ENCODE measurements at places on chromosomes 1 and 21.

DNA sequence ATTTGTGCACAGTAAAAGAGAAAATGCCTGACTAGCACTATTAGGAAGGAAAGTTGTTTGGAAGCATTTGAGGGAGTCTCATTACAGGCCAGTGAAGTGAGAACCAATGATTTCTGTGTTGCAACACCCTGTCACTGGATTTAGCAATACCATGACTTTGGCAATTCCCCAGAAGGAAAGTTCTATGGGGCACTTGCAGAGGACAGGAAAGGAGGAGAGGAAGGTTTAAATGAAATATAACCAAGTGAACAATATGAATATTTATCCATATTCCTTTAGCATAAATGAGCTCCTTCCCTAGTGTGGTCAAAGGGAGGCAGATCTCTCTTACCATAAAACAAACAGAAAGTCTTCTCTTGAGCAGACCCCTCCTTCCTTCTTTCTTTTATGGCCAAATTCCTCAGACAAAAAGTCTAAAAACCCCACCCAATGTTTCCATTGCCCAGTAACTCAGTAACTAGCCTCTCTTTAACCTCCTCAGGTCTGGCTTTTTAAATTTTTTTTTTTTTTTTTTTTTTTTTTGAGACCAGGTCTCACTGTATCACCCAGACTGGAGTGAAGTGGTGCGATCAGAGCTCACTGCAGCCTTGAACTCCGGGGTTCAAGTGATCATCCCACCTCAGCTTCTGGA is 5.5 kb downstream of the TLR5 start:
- DNase-seq = no peak
- H3K4me3 ChIP-seq = no peak overlapping the region
- peaks cover 3% of the 10 kb centered on the region for H3K36me3 ChIP-seq
- no peaks in the 10 kb centered on the region for H3K27me3 ChIP-seq

GRCh38 chr1:60891765-60892164 is 190.6 kb upstream of the NFIA start:
- DNase-seq = no peak
- no peak overlapping the region for H3K4me3 ChIP-seq
- no peaks in the 10 kb centered on the region for H3K27me3 ChIP-seq
- H3K4me1 ChIP-seq = no peaks in the 10 kb centered on the region
- H3K36me3 ChIP-seq = no peaks in the 10 kb centered on the region

DNA sequence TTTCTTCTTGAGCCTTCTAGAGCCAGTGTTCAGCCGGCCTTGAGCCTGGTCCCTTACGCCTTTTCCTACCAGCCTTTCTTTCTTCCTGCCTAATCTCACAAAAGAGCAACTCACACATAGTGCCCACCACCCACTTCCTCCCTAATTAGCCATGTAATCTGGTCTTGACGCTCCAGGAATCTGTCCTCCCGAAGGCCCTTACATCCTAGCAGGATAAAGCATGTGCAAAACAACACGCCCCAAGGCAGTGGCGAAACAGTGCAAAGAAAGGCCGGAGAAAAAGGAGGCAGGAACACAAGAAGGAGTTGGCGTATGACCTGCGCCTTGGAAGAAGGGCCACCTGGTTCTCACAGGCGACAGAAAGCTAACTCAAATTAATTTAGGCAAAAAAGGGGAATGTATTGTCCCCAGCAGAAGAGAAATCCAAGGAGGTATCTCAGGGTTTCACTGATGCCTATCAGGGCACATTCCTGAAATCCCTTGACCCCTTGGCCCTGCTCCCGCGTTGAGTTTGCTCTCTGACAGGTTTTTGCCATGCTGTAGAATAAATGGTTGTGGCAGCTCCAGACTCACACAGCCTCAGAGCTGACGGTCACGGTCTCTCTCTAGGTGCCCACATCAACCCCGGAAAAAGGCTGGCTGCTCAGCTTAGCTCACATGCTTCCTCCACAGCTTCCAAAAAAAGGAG is 79.0 kb downstream of the ZNF281 start:
- H3K36me3 ChIP-seq = no peaks in the 10 kb centered on the region
- no peak overlapping the region for H3K27ac ChIP-seq
- no peaks in the 10 kb centered on the region for H3K4me1 ChIP-seq
- H3K27me3 ChIP-seq = no peaks in the 10 kb centered on the region

DNA sequence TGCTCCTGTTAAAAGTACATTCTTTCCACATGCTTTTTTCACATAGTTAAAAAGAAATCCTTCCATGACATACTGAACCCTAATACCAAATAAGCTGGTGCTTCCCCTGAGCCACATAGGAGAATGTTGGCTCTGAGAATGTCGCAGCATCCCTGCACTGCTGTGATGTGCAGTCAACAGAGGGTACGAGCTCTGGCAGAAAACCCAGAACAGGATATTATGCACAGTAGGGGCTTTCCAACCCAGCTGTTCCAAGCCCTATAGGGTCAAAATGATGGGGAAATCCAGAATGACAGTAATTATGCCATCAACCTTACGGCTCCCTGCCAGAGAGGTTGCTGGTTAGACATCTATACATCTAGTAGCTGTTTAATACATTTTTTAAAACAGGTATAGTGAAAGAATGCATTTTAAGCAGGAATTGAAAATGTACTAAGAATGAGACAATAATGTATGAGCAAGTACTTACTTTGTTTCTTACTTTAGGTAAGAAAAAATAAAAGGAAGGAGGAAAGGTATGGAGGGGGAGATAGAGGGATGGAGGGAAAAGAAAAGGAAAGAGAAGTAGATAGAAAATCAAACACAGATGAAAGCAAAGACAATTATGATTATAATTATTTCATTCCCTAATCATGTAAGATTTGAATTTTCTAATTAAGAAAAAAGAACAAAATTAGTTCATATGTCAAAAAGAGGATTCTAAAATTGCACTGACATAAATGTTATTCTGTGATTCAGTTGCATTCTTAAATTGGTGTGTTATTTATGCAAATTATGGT is 126.0 kb downstream of the NR5A2 start:
- H3K4me3 ChIP-seq = no peak overlapping the region
- no peaks in the 10 kb centered on the region for H3K27me3 ChIP-seq
- H3K36me3 ChIP-seq = no peaks in the 10 kb centered on the region
- H3K4me1 ChIP-seq = peaks cover 17% of the 10 kb centered on the region
- DNase-seq = peak; percentile 41
- peak overlapping the region; percentile 70 for H3K27ac ChIP-seq

GRCh38 chr21:33334824-33335223 is 10.1 kb downstream of the IFNAR1 start:
- no peaks in the 10 kb centered on the region for H3K36me3 ChIP-seq
- no peak overlapping the region for H3K27ac ChIP-seq
- H3K4me3 ChIP-seq = no peak overlapping the region
- DNase-seq = no peak
- H3K4me1 ChIP-seq = peaks cover 22% of the 10 kb centered on the region
